NCI-H345 (cell line): ENCODE measurements at places on chromosomes 16 and 17.

DNA sequence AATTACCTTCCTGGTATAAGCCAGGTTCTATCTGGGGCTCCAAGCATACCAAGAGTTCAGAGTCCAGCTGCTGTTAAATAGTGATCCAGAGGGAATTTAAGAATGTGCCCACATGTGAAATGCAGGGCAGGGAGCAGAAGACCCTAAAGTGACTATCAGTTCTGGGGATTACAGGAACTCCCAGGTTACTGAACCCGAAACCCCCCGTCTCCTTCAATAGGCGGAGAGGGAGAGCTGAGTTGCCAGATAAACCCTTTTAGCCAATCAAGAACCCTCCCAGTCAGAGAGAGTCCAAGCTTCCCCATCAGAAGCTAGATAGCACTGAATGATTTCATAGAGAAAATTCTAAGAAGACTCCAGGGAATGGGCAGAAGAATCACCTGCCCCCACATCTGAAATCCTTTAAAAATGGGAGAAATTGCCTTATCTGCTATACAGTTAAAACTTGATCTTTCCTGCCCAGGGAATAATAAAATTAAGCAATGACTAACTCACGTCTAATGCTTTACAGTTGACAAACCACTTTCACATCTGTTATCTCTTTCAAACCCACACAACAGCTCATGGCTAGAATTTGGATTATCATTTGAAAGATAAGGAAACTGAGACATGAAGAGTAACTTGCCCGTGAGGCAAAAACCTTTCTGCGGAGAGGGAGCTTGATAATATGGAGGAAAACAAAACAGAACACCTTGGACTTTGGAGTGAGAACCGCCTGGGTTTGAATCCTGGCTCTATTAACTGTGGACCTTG, 10.2 kb downstream of the NOG start:
- no peak for DNase-seq

- no peak for DNase-seq
Measured at GRCh38 chr17:76156662-76156991, 15.6 kb upstream of the FOXJ1 start.

GRCh38 chr16:30119428-30119827, 3.6 kb downstream of the MAPK3 start:
- DNase-seq, result no peak

DNA sequence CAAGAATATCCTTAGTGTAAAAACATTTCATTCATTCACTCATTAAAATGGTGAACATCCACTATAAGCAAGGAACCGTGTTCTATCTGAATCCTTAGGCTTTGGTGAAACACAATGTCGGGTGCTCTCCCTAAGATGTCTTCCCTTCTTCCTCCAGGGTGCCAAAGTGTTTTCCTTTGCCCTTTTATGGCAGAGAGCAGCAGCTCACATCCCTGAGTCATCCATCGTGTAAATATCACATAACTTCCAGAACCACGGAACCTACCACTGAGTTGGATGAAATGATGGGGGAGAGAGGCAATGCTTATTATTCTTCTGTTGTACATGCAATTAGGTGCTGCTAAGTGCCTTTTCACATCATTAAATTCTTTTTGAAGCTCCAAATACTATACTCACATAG, 50.2 kb downstream of the DNAH3 start:
- no peak for DNase-seq

- no peak for DNase-seq
Measured at GRCh38 chr17:58694302-58694701, 1.9 kb downstream of the RAD51C start.
